ENCODE measurements at places on chromosomes 16 and 17. TPM values are rescaled to one million over a fixed set of nuclear protein-coding genes. Genes with fewer than 3 reads are reported as not detected.

OR1A1 gene
- total RNA-seq = not detected

TP53TG3C gene
- not detected for total RNA-seq

SMIM5 gene
- not detected for total RNA-seq

PCGF2 gene
- 50.7 TPM for total RNA-seq

NDE1 gene
- 32.9 TPM for total RNA-seq

C16orf86 gene
- total RNA-seq = 0.85 TPM

PHOSPHO1 gene
- not detected for total RNA-seq

PSME3IP1 gene
- total RNA-seq = 51.3 TPM

LRRC75A gene
- total RNA-seq = 4.1 TPM

SCIMP gene
- not detected for total RNA-seq

WNK4 gene
- 0.32 TPM for total RNA-seq

KRT9 gene
- not detected for total RNA-seq

MFAP4 gene
- total RNA-seq = 312 TPM

PPM1E gene
- total RNA-seq = 2.2 TPM

CEP95 gene
- total RNA-seq = 29.6 TPM

SMTNL2 gene
- total RNA-seq = not detected

PRR15L gene
- total RNA-seq = not detected

RGS11 gene
- 20.3 TPM for total RNA-seq

TP53TG3F gene
- not detected for total RNA-seq

CCDC137 gene
- total RNA-seq = 13.8 TPM

WDR90 gene
- total RNA-seq = 17.0 TPM

ASGR2 gene
- not detected for total RNA-seq

DECR2 gene
- total RNA-seq = 25.1 TPM

ASIC2 gene
- not detected for total RNA-seq

PRR35 gene
- total RNA-seq = not detected

CD300E gene
- not detected for total RNA-seq

TMEM88 gene
- 1.9 TPM for total RNA-seq

PTX4 gene
- total RNA-seq = not detected

SLC6A4 gene
- total RNA-seq = not detected

CHD3 gene
- total RNA-seq = 138 TPM

PLCG2 gene
- 0.94 TPM for total RNA-seq

HS3ST3A1 gene
- 8.8 TPM for total RNA-seq

Data from chondrocyte (in vitro differentiated cells).